CD4-positive, alpha-beta T cell treated with Interleukin-15 for 1 hour (primary cell): ENCODE measurements at places on chromosomes 4 and X.

DNA sequence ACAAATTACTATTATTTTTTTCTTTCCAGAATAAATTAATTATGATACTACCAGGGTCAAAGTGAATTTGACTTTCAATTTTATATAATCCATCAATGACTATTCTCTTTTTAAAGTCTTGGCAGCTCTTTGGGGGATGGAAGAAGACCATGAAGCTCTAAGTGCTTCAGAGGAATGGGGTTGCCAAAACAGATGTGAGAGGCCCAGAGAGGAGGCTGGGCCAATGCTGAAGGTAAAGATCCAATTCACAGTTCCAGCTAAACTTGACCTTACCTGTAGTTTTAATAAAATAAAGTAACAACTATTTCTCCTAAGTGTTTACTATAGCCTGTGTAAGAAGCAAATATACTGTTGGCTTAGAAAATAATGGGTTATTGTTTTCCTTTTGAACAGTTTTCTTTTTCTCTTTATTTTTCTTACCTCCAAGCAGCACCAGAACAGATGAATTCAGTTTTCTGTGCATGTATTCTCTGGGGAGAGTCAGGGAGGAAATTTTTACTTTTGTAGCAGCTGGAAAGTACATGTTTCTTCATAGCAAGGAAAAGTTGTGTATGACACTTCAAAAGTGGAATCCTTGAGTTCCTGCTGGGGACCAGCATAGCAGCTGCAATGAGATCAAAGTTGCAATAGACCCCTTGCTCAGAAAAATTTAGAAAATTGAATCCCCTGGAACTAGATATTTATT is 104.9 kb downstream of the CEP44 start:
- DNase-seq, result no peak

DNA sequence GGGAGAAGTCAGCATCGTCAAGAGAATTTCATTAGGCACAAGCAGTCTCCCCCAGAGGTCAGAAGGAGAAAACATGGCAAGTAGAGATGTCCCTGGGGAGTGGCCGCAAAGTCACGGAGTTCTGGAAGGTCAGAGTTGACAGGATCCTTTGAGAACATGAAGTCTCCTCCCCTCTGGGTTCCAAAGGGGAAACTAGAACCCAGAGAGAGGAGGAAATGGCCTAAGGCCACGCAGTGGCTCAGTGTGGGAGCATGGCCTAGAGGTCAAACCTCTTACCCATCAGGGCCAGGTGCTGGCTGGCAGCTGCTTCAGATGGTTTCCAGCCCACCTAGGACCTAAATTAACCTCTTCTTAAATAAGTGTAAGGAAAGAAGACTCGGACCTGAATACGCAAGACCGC is 884 bp downstream of the IDH3G start:
- DNase-seq, result no peak

- DNase-seq, result no peak
Observed at GRCh38 chrX:20623448-20623847, 356.7 kb upstream of the RPS6KA3 start.

DNA sequence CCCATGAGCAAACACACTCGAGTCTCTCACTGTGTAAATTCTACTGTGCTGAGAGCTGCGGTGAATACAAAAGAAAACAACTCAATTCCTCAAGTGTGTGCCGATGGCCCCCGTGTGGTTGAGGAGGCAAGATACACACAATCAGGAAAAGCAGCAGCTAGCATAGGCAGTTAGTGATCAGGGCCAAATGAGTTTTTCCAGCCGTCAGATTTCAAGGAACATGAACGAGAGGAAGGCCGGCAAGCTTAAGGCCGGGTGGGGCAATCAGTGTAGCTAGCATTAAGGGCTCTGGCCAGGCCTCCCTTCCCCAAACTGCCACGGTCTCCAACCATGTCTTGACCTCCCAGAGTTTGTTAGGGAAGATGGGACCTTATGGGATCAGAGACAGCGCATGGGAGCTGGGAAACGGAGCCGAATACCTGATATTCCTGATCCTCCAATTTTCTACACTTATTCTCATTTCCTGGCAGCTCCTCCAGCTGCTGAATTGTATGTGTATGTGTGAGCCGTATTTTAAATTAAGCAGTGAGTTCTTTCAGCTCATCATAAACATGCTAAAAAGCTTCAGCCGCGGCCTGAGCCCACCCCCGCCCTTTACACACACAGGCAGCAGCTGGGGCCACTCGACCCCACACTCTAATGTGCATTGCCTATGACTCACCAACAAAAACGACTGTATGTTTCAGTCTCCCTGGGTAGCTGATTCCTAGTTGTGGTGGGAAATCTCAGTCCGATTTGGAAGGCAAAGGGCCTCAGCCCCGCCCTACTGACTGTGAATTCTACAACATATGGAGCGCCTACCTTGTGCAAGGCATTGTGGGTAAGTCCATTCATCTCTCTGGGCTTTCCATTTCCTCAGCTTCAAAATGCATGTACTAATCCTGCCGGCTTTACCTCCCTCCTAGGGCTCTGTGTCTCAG is 59.9 kb downstream of the RTL9 start:
- no peak for DNase-seq

DNA sequence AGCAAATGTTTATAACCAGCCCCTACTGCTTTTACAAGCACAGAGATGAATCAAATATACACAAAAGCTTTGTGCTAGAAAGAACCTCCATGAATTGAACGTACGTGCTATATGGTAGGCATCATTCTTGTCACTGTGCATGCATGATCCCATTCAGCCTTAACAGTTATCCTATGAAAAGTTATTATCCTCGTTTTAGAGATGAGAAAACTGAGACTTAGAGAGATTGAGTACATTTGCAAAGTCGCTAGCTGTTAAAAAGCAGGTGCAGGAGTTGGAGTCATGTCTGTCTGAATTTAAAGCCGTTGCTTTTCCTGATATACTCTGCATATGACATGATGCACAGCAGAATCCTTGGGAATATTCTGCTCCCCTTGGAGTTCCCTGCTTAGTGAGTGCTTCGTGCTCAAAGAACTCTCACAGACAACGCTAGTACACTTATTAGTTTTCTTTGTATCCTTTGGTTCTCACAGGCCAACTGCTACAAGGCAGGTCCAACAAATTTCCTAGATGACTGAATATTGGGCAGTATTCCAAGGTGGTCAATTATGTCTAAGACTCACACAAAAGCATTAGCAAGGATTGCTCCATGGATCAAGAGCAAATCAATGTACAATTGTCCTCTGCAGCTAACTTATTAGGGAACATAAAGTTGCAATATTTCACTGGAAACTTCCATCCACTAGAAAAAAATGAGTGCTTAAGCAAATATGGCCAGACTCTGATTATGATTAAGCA is 42.8 kb upstream of the TRIM2 start:
- no peak for DNase-seq

DNA sequence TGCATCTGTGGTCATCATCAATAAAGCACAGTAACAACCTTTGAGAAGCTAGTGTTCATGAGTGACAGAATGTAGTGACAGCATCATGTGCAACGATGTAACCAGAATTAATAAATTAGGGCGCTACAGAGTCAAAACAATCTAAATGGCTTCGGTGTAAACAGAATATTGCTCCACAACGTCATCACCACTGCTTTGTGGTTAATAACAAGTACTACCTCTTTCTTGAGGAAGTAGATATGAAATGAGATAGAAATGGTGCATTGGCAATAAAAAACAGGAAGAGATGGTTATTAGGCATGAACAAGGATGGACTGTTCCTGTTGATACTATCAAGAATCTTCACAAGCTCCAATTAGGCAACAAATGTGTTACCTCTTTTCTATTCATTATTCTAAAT is 8.7 kb upstream of the PDHA2 start:
- no peak for DNase-seq

GRCh38 chr4:88818631-88819470 is 121.2 kb upstream of the NAP1L5 start:
- peak; percentile 27 for DNase-seq

DNA sequence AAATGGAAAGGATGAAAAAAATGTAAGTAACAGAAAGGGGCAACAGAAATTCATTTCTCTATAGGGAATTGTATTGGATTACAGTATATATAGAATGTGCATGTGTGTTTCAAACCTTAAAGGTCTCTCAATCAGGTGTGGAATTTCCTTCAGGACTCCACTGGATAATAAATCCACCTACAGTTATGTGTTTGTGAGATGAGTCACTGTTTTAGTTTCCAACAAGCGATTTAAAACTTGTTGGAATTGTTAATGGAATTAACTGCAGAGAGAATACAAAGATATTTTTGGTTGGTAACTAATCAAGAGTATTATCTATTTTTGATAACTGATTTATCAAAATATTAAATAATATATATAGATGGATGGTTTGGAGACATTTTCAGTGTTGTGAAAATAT is 32.8 kb downstream of the CEP44 start:
- no peak for DNase-seq

DNA sequence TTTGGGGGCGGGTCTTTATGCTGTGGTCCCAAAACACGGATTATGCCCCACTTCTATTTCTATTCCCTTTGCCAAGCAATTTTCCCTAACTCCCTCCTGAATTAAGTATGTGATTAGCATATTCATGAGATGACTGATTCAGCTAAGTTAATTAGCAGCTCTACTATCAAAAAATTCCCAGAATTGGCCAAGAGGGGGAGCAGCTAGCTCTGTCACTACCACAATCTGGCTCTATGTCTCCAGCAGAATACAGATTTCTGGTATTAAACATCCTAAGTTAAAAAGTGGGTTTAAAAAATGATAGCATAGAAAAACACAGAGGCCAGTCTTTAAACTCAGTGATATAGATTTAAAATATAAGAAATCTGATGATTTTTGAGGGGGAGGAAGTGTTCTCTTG is 80.3 kb downstream of the GPC4 start:
- no peak for DNase-seq

- DNase-seq, result no peak
Observed at GRCh38 chr4:845836-846251, 19.9 kb upstream of the CPLX1 start.

DNA sequence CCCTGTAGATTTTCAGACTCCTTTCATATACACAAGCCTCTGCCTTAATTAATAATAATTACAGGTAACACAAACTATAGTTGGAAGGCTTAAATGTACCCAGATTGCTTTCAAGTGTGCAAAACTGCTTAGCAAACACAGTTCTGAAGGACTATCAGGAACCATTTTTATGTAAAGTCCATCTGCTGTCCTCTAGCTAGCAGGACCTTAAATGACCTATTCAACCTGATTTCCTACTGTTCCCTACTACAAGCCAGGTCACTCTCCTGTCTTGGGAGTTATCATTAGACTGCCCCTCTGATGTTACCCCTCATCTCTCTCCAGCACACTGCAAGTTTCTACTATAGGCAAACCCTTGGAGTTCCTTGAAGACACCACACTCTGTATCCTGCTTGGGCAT is 157.3 kb downstream of the GBA3 start:
- DNase-seq, result no peak

GRCh38 chrX:19832191-19832965 is 55.0 kb downstream of the SH3KBP1 start:
- DNase-seq, result no peak

GRCh38 chr4:85659610-85660218 is 184.8 kb downstream of the ARHGAP24 start:
- no peak for DNase-seq

DNA sequence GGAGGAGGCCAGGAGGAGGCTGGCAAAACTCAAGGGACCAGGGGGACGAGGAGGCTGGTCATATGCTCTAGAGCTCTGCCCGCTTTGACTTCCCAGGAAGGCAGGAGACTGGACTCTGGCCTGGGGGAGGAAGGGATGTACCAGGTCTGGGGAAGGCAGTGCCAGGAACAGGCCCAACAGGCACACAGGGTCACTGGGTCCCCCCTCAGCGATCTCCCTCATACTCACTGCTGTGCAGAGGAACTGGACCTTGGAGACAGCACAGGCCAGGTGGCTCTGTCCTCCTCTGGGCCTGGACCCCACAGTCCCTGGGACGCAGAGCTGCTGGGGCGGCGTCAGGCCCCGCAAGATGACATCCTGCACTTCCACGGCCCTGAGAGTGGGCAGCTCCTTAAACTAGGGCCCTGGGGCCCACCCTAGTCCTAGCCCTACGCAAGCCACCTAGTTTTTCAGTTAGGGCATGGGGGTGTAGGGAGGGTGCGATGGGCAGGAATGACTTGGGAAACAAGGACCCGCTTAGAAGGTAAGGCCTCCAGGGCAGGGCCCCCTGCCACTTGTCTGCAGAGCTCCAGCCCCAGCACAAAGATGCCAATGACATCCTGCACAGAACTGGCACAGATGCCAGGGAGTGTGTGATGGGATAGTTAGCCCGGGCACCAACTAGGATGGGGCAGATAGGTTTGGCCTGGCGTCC is 59.5 kb downstream of the HTRA3 start:
- DNase-seq, result no peak

DNA sequence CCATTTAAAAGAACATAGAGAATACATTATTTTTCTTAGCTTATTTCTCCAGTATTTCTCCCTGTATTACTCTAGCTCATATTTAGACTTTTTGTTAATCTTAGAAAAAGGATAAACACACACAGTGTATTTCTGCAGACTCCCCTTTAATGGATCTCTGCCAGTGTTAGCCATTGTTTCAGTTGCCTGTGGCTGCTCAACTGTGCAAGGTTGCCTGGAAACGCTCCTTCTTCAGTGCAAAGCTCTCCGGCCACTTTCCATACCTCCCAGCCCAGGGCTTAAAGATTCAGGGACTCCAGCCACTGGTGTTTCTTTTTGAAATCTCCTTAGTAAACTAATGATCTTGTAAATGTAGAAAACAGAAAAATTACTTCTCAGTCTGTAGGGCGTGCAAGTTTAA is 104.9 kb downstream of the SLIT2 start:
- no peak for DNase-seq

DNA sequence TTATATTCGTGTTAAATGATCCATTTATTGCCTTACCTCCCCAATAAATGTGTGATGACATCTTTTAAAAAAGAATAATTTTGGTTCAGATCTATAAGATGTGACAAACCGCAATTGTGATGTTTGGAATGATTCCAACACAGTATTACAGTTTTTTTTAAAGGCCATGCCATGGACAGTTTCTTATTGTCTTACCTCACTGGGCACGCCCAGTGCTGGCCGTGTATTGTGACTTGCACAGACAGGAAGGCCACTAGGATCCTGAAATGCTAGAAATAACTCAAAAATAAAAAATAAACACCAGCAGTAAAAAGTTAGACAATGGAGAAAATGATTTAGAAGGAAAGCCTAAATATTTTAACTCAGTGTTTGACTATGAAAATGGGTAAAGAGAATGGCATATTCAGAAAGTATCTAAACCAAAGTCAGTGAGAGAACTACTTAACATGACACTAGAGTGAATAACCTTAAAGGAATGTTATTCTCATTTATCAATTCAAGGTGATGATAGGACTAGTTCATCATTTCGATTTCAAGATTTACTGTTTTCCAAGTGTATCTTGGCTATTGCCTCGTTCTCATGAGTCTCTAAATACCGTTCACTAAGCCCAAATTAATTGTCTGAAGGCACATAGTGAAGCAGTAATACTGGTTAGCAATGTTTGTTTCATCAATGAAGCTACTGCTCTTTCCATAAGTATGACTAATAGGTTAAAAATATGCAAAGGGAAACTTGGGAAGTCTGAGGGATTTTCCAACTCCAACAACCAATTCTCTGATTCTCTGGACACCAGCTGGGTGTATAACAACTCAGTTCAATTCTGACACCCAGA is 46.1 kb upstream of the VEGFC start:
- no peak for DNase-seq

GRCh38 chr4:41632481-41633073 is 94.6 kb downstream of the LIMCH1 start:
- no peak for DNase-seq
